MM.1S (cell line): ENCODE measurements at places on chromosomes 6 and 20.
A peak's percentile ranks its signal among the peaks of the same experiment; 100 is the strongest.

GRCh38 chr6:12233693-12234571 lies 56.2 kb upstream of the EDN1 start:
- DNase-seq, result peak; percentile 80

- DNase-seq, result no peak
Measured at GRCh38 chr20:53379833-53380120, 213.9 kb downstream of the ZNF217 start.

GRCh38 chr6:76035713-76036112 lies 36.7 kb downstream of the IMPG1 start:
- DNase-seq, result no peak

GRCh38 chr6:2885967-2886735 lies 17.0 kb downstream of the SERPINB9 start:
- DNase-seq, result no peak

DNA sequence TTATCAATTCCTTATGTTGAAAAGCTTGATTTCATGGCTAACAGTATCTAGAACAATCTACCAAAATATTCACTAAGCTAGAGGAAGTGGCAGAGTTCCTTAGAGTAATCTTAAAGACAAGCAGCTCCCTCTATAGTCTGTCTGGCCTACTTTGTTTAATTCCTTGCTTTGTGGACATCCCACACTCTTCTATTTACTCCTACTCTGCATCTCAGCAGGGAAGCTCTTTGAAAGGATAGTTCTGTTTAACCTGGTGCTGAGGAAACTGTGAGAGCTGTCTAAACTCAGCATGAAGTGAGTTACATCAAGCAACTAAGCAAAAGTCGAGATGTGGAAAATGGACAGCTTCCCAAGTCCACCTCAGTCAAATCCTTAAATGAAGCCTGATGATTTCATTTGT lies 4.3 kb downstream of the REV3L start:
- DNase-seq, result peak; percentile 65

- no peak for DNase-seq
Measured at GRCh38 chr20:4830696-4831095, 109.0 kb downstream of the PRND start.

- DNase-seq, result no peak
Measured at GRCh38 chr6:111239461-111239860, 152.2 kb downstream of the SLC16A10 start.

DNA sequence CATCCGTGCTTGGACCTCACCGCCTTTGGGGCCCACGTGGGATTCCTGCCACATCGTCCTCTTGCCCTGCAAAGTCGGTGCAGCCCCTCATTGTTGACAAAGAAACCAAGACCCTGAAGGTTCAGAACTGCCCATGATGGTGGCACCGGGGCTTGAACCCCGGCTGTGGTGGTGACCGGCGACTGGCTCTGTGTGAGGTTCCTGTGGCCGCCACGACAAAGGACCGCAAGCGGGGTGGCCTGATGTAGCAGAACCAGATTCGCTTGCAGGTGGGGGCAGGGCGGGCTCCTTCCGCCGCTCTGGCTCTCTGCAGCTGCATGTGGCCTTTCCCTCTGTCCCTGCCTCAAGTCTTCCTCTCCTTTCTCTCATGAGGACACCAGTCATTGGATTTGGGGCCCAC lies 28.7 kb downstream of the SLCO4A1 start:
- no peak for DNase-seq

GRCh38 chr6:122405417-122405816 lies 6.0 kb downstream of the HSF2 start:
- no peak for DNase-seq

GRCh38 chr6:45979311-45979710 lies 36.3 kb downstream of the CLIC5 start:
- no peak for DNase-seq

DNA sequence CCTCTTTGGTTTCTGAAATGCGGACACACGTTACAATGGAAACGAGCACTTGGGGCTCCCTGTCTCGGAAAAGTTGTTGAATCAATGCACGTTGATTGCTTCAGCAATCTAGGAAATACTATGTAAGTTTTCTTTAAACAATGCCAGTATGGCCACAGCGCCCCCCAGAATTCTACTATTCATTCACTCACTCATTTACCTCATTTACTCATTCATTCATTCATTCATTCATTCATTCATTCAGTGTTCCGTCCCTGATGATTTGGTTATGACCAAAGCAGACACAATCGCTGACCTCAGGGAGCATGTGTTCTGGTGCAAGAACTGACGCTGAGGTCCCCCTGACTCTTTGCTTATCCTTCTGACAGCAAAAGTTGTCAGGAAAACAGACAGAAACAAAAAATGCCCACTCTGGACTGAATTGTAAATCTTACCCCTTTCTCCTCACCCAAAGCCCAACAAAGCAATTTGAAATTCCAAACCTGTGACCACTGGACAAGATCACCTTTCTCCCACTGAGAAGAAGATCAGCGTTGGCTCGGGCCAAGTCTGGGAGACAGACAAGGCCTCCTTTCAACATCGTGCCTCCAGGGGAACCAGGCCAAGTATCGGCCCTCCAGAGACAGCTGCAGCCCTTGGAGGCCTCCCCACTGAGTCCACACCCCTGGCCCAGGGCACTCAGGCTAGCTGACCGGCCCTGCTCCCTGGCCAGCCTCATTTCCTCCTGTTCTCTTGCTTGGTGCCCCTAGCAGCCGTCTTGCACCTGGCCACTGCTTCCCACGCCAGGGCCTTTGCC lies 15.0 kb upstream of the PMEPA1 start:
- no peak for DNase-seq

GRCh38 chr20:56513161-56514150 lies 11.1 kb upstream of the FAM209A start:
- DNase-seq, result no peak

DNA sequence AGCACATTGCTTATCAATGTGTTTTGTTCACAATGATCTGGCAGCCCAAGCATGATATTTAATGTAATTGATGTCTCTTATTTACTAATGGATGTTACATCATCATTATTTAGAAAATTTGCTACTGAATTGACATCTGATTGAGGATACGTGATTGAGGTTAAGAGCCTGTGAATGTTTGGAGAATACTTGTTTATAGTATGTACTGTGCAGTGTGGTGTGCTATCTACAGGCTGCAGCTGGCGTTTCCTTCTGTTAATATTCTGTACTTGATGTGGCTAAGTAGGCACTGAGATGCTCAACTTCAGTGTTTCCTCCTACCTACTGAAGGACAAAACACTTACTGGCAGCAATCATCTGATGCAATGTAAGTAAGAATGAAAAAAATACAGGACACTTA lies 709.6 kb upstream of the FLRT3 start:
- no peak for DNase-seq

DNA sequence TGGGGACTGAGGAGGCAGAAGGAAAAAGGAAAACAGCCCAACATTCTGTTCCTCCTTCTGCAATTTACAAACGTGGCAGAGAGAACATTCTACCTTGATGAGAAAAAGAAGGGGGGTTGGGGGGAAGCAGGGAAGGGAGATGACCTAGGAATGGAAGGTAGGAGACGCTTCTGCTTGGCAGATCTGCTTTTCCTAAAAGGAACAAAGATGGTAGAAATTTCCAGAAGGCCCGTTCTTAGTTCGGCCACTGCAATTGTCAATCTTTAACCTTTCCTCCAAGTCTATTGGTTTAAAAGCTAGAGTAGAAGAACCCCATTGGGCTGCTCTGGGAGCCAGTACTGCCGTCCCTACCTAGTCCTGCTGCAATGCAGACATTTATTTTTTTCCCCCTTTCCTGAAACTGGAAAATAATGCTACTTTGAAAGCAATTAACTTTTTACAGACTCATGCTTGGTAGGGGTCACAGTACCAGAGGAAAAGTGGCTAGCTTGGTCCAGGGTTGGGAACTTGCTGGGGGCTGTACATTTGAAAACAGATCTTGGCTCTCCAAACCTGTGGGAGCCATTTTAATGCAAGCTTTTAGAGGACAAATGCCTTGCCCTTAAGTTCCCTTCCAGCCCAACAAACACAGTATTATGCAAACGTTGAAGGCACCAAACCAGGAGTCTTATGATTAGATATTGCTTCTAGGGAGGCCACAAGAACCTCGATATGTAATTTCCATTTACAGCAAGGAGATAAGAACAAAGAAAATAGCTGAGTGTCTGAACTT lies 2.6 kb downstream of the ZMYND8 start:
- peak; percentile 44 for DNase-seq

DNA sequence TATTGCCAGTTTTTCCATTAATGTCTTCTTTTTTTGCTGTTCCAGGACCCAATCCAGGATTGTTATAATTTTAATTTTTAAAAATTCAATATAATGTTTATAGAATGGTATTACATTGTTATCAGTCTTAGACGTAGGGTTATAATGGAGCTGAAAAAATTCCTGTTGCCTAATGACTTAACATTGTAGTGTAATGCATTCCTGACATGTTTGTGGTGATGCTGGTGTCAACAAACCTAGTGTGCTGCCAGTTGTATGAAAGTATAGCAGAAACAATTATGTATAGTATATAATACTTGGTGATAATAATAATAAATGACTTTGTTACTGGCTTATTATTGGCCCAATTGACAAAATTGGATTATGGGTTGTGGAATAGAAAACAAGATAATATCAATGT lies 30.4 kb downstream of the KIZ start:
- DNase-seq, result no peak
